ENCODE measurements at places on chromosomes 4 and X.

DNA sequence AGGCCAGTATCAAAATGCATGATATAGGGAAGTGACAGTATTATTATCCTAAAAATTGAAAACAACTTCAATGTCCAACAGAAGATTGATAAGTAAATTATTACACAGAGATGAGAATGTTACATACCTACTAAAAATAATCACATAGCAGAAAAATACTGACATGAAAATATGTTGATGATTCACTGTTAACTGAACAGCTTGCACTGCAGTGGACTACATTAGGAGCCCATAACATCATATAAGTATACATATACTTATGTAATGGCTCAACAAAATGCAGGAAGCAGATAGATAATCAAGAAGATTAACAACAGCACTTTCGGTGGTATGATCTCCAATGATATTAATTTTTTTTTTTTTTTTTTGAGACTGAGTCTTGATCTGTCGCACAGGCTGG lies 7.1 kb downstream of the CLOCK start:
- DNase-seq = no peak

- DNase-seq = no peak
Observed at GRCh38 chr4:154720618-154721267, 23.1 kb upstream of the LRAT start.

GRCh38 chrX:68596871-68597270 lies 50.6 kb upstream of the STARD8 start:
- no peak for DNase-seq

DNA sequence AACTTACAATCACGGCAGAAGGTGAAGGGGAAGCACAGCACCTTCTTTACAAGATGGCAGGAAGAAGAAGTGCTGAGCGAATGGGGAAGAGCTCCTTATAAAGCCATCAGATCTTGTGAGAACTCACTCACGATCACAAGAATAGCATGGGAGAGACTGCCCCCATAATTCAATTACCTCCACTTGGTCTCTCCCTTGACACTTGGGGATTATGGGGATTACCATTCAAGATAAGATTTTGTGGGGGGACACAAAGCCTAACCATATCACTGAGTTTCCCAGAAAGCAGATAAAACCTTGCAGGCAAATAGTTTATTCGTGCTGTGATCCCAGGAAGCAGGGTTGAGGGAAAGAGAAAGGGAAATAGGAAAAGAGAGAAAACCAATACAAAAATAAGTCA lies 69.0 kb upstream of the GYPA start:
- DNase-seq = no peak

- no peak for DNase-seq
Observed at GRCh38 chrX:114365065-114365834, 218.6 kb upstream of the HTR2C start.

GRCh38 chr4:8368061-8368481 lies 72.5 kb downstream of the ACOX3 start:
- DNase-seq = no peak

DNA sequence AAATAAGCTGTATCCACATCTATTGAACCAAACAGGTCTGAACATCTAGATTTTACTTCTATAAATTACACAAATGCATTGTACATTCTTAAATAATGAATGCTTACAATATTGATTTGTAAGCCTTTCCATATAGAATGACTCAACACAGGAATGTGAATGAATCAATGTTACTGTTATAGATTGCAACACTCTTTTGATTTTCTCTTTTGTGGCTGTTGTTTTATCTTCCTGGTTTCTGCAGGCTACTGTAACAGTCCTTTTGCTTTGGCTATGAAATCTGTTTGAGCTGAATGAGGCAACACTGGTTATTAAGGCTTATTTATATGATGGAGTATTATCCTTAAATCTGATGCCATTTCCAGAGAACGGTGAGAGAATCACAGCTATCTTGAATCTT lies 49.5 kb downstream of the GPR50 start:
- DNase-seq = no peak

DNA sequence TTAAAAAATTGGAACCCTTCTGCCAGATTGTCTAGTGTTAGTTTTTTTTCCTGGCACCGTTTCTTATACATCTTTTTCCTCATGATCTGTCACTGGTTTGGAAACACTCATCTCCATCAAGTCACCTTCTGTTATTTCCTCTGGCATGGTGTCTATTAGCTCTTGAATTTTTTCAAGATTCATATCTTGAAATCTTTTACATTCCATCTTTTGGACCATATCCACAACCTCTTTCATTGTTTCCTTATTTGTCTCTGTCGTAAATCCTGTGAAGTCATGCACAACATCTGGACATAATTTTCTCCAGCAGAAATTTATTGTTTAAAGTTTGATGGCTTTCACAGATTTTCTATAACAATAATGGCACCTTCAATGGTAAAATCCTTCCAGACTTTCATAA lies 10.2 kb upstream of the TMEM185A start:
- DNase-seq = no peak

DNA sequence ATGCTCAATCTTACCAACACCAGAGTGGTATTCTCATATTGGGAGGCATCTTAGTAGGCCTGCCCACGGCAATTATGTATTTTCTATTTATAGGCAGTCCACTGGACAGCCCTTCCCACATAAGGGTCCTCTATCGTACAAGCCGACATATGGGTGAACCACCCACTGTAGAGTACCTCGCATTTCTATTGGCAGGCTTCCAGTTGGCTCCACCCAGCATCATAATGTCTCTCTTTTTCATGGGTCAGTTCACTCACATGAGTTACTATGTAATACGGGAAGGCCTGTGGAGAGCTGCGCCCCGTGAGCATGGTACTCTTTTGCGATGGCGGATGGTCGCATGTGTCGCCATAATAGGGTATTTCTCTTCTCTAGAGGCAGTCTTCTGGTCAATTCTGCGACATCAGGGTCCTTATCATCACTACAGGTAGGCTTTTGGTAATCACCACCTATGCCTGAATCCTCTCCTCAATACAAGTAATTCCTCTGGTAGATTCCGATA lies 29.4 kb upstream of the FOXR2 start:
- no peak for DNase-seq

DNA sequence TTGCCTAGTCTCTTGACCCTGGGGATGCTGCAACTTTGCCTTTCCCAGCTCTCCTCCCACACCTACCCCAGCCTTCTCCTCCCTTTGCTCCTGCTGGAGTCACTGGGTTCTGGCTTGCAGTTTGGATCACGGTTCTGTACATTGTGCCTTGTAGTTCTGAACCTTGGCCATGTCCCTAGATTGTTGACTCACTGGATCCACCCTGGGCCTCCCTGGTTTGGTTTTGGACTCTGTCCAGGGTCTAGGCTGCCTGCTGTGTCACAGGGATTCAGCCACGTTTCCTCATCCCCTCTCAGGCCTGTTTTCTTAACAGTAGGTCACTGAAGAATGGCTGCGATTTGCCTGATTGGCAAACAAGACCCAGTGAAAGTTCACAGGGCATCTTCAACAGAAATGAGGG lies 11.5 kb upstream of the GABRE start:
- DNase-seq = no peak

- no peak for DNase-seq
Observed at GRCh38 chrX:631802-632365, 1.3 kb downstream of the SHOX start.

DNA sequence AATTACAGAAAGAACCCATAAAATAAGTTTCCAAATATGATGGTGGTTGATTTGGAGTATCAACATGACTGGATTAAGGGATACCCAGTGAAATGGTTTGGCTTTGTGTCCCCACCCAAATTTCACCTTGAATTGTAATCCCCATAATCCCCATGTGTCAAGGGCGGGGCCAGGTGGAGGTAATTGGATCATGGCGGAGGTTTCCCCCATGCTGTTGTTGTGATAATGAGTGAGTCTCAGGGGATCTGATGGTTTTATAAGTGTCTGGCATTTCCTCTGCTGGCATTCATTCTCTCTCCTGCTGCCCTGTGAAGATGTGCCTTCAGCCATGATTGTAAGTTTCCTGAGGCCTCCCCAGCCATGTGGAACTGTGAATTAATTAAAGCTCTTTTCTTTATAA lies 39.1 kb downstream of the WDFY3 start:
- no peak for DNase-seq

- no peak for DNase-seq
Observed at GRCh38 chrX:42680666-42681065, 97.3 kb downstream of the PPP1R2C start.

DNA sequence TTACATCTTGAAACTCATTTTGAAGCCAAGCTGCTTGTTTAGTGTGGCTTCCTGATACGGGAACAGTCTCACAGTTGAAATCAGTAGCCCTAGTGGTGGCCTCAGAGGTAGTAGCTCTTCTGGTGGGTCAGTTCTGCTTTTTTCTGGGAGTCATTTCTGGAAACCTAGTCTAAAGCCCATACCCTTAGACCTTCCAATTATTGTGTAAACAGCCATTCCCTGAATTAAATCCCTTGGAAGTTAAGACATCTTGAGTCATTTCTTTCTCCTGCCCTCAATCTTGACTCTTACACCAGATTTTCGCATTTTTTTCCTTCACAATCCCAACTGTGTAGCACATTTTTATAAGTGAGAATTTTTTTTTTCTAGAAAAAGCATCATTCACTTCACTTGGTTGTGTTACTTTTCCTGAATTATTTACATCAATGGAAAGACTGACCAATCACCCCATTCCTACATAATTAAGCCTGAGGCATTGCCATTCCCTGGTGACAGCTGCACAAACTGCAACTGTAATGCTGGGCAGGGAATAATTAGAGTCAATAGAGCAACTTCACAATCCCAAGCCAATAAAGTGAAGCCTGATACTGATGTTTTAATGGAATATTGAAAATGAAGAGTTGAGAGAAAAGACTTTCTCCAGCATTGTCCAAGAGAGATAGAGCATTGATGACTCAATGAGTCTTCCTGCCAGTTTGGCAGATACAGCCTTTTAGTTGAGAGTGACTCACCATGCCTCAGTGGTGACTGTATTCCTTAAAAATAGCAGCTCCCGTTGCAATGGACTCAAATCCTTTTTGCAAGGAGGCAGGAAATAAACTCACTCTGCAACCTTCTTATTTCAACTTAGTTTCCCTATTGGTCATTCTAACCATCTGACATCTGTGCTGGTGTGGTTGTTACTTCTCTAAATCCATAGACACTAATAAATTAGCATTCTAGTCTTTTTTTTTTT lies 13.0 kb upstream of the SEPSECS start:
- DNase-seq = no peak

GRCh38 chr4:120225527-120225926 lies 158.9 kb upstream of the MAD2L1 start:
- no peak for DNase-seq

GRCh38 chr4:128386761-128387599 lies 99.4 kb upstream of the PGRMC2 start:
- DNase-seq = no peak

GRCh38 chr4:30716158-30716557 lies 4.0 kb upstream of the PCDH7 start:
- DNase-seq = no peak

DNA sequence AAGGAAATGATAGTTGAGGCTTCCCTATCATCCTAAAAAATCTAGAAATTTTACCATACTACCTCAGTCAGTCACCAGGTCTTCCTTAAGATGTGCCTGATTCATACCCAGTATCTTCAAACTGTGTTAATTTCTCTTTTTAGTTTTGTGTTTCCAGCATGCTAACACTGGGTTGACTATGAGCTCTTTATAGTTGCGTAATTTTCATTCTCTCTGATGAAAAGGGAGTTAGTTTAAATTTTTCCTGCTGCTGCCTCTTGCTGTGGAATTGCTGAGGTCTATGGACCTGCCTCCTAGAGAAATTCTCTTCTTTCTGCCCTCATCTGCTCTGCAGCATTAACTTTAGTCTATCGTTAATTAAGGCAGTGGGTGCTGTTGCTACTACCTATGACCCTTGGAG lies 66.6 kb downstream of the BANK1 start:
- no peak for DNase-seq

DNA sequence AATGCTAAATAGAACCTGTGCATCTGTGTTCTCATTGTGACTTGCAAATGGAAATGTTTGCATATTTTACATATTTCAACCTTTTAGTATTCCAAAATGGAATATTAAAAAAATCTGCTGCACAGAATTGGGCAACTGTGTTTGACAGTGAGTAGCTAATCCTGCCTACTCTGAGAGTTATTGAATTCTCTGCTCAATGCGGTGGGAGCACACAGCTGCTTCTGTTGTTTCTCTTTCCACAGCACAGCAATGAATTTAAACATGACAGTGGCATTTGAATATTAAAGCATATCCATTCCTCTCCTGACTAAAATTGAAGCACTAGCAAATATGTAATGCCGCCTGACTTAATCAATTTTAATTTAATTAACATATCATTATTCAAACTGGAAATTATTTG lies 366.6 kb downstream of the GASK1B start:
- DNase-seq = no peak

DNA sequence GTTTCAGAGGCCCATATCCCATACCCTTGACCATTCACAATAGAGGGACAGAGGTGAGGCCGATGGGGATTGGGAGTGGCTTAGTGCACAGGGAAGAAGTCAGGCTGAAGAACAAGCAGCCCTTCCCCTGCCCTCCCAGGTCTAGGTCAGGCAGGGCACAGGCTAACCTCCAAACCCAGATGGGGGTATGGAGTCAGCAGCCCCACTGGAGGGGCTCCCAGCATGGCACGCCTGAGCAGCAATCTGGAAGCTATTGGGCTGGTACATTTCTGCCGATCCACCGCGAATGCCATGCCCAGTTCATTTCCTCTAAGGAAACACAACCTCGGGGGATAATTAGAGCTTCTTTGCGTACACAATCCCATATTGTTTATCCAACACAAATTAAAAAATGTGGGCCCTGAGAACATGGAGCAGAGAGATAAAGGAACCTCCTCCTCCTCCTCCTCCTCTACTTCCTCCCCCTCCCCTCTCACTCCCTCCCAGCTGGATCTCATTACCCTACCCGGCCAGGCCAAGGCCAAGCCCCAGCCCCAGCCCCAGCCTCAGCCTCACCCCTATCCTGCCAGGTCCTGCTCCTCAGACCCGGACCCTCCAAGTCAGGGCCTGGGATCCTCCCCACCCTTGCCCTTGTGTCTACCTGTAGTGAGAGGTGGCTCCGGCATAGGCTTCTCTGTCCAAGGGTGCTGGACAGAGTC lies 83.0 kb downstream of the PJA1 start:
- no peak for DNase-seq

- no peak for DNase-seq
Observed at GRCh38 chr4:10740891-10741620, 56.5 kb upstream of the CLNK start.

- no peak for DNase-seq
Observed at GRCh38 chr4:128376303-128376702, 88.7 kb upstream of the PGRMC2 start.

DNA sequence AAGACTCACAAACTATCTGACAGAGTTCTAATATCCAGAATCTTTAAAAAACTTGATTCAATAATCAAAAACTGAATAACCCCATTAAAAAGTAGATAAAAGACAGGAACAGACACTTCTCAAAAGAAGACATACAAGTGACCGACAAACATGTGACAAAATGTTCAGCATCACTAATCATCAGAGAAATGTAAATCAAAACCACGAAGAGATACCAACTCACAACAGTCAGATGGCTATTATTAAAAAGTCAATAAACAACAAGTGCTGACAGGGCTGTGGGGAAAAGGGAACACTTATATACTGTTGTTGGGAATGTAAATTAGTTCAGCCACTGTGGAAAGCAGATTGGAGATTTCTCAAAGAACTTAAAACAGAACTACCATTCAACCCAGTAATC lies 138.1 kb upstream of the RASGEF1B start:
- no peak for DNase-seq

GRCh38 chr4:182074810-182075209 lies 168.4 kb upstream of the TENM3 start:
- DNase-seq = no peak
